ENCODE measurements at places on chromosomes 12 and 14.

DNA sequence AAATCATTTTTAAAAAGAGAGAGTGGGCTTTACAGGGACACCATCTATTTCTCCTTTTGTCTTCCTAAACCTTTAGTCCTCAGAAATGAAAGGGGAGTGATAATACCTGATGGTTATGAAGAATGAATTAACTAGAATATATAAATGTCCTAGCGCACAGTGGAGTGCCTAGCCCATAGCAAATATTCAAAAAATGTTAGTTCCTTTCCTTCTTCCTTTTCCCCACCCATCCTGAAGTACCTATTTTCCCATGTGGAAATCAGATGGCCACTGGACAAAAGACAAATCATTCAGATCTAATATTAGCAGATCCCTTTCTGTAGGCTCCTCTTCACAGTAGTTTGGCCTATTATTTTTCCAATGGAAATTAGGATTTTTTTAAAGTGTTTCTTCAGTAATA lies 90.0 kb downstream of the SLC25A21 start:
- ATAC-seq = no peak

DNA sequence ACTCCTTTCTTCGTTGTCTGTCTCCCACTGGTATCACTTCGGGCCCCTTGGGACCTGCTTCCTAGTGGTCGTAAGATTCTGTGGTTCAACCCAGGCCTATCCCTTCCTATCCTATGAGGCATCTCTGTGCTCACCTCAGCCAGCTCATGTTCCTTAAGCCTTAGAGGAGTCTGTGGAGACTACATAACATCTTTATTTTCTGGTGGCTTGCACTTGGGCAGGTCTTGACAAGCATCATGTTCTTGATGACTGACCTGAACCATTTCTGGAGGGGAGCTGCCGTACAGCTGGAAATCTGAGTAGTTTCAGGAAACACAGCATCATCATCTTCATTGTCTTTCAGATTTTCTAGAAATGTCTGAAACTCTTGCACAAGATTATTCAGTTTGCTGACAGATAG lies 69.3 kb downstream of the PPFIBP1 start:
- peak; percentile 88 for ATAC-seq

DNA sequence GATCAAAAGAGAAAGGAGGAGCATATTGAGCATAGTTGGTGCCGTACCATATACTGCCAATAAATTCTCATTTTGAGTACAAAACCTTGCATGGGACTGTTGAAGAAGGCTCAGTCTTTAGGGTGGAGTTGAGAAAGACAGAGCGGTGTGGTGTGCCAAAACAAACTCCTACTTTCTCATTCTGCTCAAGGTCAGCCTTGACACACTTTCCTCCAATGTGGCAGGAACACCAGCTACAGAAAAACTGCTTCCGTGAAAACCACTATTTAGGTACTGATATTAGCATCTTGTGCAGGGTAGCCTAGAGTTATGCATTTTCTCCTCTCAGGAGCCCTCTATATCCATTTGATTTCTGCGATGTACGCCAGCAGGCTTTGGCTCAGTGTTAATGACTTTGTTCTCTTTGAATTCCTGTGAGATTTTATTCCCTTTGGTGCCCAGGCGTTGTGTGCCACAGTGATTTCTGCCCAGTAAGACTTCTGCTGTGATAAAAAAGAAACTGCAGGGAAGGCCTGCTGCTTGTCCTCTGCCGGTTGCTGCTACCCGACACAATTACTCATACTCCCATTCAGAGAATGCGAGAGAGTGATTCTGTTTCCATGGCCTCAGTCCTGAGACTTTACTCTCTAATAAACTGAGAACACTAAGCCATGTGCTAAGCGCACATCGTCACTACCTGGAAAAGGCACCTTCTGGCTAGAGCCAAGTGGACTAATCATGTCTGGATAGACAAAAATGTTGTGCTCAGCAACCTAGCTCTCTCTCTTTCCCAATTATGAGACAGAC lies 88.3 kb upstream of the MDM1 start:
- no peak for ATAC-seq

DNA sequence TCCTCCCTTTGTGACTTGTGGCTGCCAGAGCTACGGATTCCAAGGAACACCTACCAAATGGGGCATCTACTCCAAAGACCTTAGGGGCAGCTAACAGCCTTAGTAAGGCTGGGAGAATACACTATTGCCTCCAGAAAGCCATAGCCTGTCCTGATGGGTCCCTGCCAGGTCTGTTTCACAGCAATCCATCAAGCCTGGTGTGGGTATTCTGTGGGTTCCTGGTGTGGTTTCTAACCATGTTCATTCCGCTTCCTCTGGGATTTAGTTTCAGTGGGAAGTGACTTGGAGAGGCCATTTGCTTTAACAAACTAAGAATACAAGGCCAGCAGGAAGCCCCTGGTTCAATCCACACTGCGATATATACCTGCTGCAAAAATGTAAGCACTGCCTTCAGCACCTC lies 220.5 kb downstream of the FOXN3 start:
- no peak for ATAC-seq

DNA sequence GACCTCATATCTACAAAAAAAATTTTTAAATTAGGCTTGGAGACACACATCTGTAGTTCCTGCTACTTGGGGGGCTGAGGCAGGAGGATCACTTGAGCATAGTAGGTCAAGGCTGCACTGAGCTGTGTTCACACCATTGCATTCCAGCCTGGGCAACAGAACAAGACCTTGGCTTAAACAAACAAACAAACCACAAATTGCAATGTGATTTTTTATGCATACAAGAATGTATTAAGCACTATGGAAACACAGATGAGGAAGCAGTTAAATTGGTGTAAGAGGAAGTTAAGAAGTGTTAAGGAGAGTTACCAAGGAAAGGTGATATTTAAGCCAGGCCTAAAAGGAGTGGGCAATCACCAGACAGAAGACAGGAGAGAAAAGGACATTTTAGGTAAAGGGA lies 83.6 kb upstream of the HECTD1 start:
- no peak for ATAC-seq

GRCh38 chr12:131857908-131858850 lies 30.0 kb downstream of the MMP17 start:
- ATAC-seq = no peak

DNA sequence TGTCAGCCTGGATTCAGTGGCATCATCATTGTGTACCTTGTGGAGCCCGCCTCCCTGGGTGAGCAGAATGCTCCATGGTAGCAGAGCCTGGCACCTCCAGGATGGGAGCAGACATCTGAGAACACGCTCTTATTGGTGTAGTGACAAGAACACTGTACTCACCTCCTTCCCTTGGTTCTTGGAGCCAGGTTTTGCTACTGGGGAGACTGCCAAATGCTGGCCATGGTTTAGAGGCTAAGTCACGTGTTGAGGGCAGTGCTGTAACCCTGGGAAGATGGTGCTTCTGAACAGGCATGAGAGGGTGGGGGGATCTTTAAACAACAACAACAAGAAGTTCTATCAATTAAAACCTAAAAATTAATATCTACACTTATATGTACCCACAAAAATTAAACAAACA lies 47.6 kb upstream of the ASPG start:
- ATAC-seq = no peak

DNA sequence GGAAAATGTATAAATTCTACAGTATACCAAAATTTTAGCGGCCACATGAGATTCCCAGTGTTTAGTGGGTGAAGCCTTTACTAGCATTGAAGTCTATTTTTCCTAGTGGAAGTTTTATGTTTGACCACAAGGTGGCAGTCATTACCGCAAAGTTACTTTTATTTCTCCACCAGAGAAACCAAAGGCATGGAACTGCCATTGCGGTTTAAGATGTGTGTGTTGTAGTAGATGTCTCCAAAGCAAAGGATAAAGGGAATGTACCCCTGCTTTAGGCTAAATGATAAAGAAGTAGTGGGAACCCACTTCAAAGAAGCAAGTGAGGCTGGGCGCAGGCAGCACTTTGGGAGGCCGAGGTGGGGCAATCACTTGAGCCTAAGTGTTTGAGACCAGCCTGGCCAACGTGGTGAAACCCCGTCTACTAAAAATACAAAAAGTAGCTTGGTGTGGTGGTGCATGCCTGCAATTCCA lies 140.5 kb downstream of the PRKCH start:
- peak; percentile 66 for ATAC-seq

DNA sequence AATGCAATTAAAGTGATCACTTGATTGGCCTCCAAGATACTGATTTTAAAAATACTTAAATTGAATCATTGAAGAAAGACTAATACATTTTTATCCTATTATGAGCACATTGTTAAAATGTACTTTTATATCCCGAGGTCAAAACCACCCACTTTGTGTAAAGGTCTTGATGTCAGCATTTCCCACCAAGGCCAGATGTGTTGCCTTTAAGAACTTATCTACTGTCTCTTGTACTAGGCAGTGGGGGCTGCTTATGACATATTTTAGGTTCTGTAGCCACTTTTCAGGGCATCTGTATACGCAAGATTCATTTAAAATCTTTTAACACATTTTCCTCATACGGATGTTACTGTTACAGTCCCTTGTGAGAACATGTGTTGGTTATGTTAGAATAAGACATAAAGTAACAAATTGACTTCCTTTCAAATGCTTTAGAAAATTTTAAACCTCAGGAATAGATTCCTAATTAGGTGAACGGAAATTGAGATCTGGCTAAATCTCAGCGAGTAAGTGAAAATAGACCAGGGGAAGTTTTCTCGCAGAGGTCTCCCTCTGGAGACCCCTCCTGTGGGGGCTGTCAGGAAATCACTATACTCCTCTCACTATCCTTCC lies 456.2 kb downstream of the ADAMTS20 start:
- no peak for ATAC-seq

DNA sequence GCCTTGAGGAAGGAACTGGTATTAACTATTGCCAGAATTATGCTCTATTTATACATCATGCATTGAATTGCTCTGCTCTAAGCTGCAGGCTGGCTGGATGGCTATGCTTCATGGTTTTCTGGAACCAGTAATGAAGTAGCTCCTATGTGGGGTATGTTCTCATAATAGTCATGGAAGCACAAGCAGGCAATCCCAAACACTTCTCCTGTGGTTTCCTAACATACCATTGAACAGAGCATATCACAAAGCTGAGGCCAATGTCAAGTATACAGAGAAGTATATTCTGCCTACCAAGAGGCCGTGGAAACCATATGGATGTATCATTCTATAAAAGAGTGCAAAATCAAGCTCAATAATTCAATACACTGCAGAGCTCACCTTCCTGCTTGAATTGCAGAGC lies 1752.4 kb upstream of the FLRT2 start:
- ATAC-seq = no peak

DNA sequence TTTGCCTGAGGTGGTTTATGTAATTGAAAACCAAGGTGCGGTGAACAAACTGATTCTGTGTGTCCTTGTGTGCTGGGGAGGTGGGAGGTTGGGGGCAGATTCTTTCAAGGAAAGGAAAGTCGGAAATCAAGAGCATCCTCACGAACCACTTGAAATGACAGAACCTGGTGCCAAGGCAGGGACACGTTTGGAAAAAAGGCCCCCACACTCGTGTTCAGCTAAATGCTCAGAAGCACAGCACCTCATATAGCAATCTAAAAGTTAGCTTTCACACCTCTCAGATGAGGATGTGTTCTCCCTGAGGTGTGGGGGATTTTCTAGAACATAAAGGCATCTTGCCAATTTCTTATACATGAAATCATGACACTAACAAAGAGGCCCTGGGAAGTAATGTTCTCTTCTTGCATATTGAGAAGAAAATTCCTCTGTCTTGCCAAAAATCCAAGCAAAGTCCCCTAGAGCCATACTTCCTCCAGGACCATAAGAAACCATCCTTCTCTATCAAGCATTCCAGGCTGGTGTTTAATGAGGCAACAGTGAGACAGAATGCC lies 119.6 kb downstream of the PLXNC1 start:
- ATAC-seq = no peak

GRCh38 chr12:80763874-80764273 lies 47.2 kb downstream of the MYF5 start:
- no peak for ATAC-seq

- ATAC-seq = no peak
Observed at GRCh38 chr12:15545334-15545733, 223.0 kb downstream of the PTPRO start.

DNA sequence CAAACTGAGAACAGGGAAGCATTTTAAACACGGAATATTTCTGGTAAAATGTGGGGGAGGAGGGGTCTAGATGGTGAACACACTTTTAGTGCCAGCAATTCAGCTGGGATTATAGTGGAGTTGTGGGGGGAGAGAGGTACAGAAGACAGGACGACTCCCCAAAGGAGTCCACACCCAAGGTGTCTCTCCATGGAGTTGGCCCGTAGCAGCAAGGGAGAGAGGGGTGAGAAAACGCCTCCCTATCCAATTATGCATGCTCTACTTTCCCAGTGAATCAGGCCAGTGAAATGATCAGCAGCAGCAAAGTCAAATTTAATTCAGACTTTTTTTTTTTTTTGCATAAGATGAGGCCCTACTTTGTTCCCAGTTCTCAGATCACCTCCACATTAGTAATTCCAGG lies 38.6 kb downstream of the BTG1 start:
- ATAC-seq = peak; percentile 51

GRCh38 chr14:62957562-62957961 lies 87.7 kb downstream of the KCNH5 start:
- ATAC-seq = no peak

GRCh38 chr12:118102609-118103008 lies 1.2 kb downstream of the VSIG10 start:
- no peak for ATAC-seq

DNA sequence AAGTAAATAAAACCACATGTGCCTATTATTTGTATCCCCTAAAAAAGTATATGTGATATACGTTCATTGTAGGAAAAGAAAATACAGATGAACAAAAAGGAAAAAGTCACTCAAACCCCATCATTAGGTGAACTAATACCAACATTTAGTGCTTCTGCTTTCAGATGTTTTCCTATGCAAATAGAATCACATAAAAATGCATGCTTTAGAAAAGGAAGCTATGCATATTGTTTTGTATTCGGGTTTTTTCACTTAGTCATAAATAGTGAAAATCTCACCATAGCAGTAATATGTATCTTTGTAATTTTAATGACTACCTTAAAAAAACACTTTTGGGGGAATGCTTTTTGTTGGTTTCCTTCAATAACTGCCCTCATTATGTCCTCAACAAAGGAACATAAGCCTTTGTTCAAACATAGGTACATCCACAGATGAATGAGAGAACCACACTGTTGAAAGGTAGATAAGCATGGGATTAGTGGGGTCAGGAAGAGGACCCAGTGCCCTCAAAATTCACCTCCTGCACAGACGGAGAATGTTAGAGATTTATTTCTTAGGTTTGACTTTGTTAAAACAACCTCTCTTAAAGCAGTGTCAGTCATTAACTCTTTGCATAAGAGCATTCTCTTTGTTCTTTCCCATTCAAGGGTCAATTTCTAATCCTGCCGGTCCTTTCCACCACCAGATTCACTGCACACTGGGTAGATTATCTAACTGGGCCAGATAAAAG lies 6.5 kb downstream of the AMDHD1 start:
- ATAC-seq = no peak

- no peak for ATAC-seq
Observed at GRCh38 chr12:132315951-132316350, 13.4 kb downstream of the GALNT9 start.

GRCh38 chr12:93970900-93971688 lies 177.3 kb upstream of the PLXNC1 start:
- ATAC-seq = no peak
